ENCODE measurements at places on chromosomes 12 and 14.

GRCh38 chr14:97603201-97603600 is 806.0 kb downstream of the VRK1 start:
- no peak for DNase-seq

DNA sequence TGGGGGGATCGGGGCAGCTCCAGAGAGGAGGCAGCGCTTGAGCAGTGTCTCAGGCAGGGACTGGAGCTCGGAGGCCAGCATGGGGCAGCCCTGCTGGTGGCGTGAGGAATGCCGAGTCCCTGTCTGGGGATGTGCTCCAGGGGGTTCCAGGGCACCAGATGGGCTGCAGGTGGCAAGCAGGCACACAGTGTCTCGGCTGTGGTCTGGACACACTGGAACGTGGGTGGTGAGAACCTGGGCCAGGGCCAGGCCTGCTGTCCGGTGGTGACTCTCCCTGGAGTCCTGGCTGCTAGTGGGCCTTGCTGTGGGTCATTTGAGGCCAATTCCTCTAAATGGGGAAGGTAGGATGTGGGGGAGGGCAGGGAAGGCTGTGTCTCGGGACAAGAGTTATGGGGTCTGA is 199.4 kb upstream of the RTL1 start:
- no peak for DNase-seq

DNA sequence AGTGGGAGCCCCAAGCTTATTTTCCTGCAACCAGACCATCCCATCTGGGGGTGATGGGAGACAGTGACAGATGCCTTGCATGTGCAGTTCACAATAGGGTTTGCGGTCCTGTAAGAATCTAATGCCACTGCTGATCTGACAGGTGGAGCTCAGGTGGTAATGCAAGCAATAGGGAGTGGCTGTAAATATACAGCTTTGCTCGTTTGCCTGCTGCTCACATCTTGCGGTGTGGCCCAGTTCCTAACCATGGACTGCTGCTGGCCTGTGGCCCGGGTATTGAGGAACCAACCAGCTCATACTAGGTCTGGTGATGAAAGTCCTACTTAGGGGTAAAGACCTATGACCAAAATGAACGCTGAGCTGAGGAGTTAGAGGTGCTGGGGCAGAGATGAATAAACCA is 36.1 kb upstream of the CCDC88C start:
- DNase-seq: no peak

- peak; percentile 59 for DNase-seq
Measured at GRCh38 chr12:102300824-102301461, 103.3 kb upstream of the PMCH start.

GRCh38 chr12:15193946-15194345 is 27.3 kb downstream of the RERG start:
- DNase-seq: no peak

- DNase-seq: no peak
Measured at GRCh38 chr14:85579942-85580341, 50.0 kb downstream of the FLRT2 start.

DNA sequence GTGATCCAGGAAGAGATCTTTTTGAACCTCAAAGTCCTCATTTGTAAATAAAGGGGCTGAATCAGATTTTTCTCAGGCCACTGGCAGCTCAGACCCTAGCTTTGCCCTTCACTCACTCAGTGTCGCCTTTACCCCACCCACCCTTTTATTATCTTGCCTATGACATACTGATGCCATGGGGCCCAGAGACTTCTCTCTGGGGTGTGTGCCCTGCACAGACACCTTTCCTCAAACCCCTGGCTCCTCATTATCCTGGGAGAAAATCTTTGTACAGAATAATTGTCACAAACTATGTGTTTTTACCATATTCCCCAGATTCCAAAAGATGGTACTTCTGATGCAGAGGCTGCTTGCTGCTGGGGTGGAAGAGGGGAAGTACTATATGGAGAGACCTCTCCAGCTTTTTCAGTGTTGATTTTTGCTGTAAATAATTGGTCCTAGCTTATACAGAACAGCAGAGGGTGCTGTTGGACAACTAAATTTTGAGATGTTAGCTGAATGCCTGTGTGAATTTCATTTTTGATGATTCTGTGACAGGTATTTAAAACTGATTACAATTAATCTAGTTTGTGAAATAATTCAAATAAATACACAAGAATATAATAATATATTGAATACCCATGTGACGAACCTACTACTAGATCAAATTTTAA is 53.9 kb upstream of the DCD start:
- peak; percentile 80 for DNase-seq

DNA sequence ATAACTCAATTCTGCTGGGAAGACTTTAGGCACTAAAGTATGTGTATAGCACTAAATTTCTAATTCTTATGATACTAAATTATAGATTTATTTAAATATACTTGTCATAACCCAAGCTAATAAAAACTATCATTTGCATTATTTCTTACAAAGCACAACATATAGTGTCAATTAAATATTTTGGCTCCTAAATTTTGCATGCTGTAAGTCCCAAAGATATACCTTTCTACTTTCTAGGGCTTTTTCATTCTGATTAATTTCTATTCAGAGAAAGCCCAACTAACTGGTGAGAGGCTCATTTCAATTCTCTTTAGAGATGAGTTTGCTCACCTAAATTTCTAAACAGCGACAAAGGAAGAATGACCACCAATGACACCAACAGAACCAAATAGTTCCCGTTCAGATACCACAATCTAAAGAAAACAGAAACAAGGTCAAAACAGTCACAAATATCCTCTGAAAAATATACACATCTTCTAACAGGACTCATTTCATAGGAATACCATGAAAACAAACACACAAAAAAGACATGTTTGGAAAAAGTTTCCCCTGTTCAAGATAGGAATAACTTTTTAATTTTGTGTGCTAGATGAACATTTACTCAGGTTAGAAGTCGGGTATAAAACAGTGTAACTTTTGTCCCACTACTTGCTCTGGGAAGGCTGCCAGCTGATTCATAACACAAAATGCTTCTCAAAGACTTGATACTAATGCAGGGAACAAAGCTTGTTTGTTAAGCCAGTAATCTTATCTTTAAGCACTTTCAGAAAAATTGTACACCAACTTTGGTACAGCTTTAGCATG is 7.6 kb downstream of the SLC38A2 start:
- DNase-seq: no peak

DNA sequence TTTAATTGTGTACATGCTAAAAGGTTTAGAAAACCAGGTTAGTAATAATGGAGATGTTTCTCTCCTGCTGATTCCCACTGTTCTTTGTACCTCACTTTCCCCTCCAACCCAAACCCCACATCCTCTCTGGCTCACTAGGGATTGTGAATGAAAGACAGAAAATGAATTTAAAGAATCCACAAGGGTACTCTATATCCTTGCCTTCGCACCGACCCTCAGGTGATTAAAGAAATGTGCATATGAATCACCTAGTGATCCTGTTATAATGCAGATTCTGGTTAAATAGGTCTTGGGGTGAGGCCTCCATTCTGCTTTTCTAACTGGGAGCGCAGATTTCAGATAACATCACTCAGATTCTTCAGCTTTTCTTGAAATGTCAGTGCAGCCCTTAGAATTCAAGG is 84.3 kb upstream of the OTX2 start:
- no peak for DNase-seq

DNA sequence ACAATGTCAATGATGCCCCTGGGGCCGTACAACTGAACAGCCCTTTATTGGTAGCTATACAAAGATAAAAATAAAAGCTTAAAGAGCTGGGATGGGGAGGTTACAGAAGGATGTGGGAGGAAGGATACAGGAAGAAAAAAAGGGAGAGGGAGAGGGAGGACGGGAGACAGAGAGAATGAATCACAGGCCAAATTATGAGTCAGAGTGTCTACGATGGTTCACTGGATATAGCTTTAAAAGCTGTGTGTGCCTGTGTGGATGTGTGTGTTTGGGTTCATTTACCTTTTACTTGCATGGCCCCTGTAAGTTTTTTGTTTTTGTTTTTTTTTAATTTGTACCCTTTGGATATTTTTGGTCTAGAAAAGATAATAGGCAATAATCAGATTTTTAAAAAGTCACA is 111.9 kb downstream of the CCDC60 start:
- DNase-seq: no peak

DNA sequence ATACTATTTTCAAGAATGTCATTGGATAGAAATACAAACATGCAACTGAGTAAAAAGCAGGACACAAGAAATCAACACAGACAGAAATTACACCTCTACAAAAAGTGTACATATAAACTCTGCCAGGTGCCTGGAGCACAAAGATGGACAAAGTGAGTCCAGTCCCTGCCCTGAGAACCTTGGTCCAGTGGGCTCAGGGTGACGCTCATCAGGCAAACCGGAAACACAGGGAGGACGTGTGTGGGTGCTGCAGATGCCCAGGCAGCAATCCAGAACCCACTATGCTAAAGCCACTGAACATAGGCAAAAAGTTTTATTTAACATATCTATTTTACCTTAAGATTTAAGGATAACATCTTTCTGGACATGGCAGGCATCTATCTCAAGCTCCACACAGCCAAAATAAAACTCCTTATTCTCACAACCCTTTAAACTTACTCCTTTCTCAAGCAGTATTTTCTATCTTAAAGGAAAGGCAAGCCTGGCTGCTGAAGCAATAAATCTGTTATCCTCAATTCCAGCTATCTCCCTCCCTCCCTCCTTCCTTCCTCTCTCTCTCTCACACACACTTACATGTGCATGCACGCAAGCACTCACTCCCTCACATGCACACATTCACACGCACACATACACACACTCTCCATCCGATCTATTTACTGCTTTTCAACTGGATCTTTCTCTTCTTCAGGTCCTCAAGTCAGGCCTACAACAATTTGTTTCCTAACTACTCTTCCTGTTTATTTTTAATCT is 10.2 kb downstream of the PPP1R13B start:
- no peak for DNase-seq
